ENCODE measurements at places on chromosomes 7 and 10.

GRCh38 chr10:93186653-93187052, 113.0 kb downstream of the CYP26A1 start:
- no peak for DNase-seq

GRCh38 chr10:128843972-128844371, 623.1 kb upstream of the MGMT start:
- no peak for DNase-seq

- no peak for DNase-seq
These were observed 253.7 kb downstream of the ARHGAP21 start for GRCh38 chr10:24469993-24470392.

- DNase-seq = no peak
These were observed 304.6 kb downstream of the PRPF18 start for GRCh38 chr10:13891128-13892000.

DNA sequence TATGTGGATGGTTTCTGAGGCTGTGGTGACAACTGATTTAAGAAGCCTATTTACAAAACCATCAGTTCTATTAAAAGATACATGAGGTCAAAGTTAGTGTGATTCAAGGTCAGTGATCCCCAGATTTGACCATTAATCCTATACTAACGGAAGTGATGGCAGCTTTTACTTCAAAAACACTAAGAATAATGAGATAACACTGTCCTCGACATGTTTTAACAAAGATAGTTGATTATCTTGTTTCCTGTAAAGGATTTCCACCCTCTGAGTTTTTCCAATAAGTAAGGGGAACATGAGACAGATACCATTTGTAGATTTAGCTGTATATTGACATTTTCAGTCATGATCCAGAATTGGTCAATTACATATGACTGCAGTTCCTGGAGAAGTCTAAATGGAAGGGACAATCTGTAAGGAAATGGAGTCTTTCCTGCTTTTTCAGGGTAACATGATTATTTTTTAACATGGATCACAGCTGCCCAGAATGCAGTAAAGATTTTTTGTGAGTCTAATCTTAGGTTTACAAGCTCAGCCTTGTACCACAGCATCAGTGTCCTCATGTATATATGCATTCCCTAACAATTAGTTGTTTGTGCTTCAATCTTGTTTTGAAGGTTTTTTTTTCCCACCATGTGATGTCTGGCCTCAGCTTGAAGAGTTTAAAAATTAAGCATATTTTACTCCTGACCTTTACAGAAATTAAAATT, 188.0 kb downstream of the PPP1R9A start:
- DNase-seq = no peak

GRCh38 chr7:91082852-91083495, 181.3 kb upstream of the FZD1 start:
- no peak for DNase-seq

GRCh38 chr7:137682596-137682995, 164.2 kb downstream of the DGKI start:
- DNase-seq = no peak

- DNase-seq = no peak
These were observed 63.3 kb upstream of the THSD7A start for GRCh38 chr7:11895337-11895736.

DNA sequence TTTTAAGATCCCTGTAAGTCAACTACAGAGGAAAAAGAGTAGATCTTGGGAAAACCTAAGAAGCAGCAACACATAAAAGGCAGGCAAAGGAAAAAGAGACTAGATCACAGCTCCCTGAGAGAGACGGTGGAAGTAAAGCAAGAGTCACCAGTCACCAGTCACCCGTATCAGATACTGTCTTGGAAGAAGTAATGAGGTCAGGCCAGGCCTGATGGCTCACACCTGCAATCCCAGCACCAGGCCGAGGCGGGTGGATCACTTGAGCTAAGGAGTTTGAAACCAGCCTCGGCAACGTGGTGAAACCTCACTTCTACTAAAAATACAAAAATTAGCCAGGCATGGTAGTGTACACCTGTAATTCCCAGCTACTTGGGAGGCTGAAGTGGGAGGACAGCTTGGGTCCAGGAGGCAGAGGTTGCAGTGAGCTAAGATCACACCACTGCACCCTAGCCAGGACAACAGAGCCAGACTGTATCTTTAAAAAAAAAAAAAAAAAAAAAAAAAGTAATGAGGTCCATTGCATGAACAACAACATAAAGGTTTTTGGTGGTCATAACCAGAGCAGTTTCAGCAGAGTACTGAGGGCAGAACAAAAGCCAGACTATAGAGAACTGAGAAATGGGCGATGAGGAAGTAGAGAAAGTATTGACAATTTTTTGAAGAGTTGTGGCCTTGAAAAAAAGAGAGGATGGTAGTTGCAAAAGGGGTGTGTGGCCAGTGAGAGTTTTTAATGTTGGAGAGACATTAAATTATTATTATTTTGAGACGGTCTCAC, 16.9 kb downstream of the ZNF713 start:
- peak; percentile 7 for DNase-seq

DNA sequence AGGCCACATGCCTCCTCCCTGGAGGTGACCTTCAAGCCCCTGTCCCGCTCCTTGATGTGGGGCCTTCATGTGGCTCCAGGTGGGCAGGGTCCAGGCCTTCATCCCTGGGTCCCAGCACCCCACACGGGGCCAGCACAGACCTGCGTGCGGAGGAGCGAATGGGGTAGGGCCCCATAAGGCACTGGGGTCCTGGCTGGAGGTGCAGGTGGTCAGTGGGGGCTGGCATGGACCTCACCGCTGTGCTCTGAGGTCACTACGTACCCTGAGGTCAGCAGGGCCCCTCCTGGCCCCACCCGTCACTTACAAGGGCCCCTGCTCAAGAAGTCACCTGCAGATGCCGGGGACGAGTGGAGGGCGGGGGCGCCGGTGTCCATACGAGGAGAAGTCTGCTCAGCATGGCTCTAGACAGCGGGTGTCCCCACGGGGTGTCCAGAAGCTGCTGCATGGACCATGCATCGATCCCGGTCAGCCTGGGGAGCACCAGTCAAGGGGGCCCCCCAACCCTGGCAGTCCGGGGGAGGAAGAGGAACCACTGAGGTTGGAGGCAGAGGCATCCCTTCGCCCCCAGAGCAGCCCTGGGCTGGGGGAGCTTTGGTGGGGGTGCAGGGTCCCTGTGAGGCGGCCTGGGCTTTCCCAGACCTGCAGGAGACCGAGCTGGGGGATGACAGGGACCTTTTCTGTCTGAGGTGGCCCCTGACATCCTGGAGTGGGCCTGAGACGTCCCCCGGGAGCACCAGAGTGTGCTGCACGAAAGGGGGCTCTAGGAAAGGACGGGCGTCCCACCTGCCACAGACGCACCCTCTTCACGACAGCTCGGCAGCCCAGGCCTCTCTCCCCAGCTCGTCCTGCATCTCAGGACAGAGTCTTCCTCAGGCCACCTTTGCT, 34.6 kb downstream of the UNCX start:
- DNase-seq = no peak

- DNase-seq = no peak
These were observed 5.2 kb upstream of the ACBD5 start for GRCh38 chr10:27245836-27246235.

- DNase-seq = no peak
These were observed 675.4 kb upstream of the FOXK1 start for GRCh38 chr7:4006687-4007086.

DNA sequence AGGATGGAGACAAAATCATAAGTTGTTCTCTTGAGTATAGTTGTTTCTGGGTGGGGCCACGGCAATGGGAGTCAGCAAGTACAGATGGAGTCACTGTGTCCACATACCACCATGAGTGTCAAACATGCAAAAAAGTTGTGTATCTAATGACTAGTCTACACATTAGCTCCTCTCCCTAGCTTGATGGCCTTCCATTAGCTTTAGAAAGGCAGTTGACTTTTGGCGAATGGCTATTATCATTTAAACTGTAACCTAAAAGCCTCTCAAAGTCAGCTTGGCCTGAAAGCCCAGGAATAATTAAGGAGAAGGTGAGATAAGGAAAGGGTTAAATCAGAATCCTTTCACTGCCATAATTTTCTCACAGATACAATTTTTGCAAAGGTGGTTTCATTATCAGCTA, 95.5 kb upstream of the MEOX2 start:
- DNase-seq = no peak

DNA sequence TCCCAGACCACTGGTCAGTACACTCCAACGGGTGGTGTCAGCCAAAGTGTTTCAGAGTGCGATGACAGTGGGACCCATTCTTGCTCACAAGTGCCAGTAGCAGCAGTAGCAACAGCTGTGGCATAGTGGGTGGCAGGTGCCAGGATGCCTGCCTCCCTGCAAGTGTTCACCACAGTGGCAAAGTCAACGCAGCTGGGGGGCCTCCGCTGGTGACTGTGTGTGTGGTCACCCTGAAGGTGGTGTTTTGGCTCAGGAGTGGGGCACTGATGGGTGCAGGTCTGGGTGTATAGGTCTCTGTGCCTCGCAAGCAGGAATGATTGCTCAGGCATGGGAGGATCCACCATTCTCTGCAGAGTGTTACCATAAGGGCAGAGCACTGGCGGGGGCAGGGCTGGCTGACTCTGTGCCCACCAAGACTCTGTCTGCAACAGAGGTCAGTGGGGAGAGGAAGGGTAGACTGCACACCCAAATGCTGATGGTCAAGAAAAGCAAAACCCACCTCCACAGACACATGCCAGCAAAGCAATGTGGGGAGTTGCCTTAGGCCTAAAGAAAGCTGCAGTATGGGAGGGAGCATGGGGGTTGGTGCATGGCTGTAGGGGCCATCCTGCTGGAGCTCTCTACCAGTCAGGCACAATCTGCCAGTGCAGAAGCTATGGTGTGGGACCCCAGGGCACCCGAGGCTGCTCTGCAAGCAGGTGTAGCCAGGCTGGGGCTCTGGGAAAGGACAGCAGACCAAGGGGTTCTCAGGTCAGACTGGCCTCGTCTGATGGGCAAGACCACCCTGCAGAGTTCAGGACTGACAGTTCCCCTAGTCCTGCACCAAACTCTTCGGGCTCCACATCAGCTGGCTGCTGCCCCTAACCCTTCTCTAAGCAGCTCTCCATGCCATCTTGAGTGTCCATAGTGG, 368.1 kb downstream of the CTNNA3 start:
- DNase-seq = no peak

DNA sequence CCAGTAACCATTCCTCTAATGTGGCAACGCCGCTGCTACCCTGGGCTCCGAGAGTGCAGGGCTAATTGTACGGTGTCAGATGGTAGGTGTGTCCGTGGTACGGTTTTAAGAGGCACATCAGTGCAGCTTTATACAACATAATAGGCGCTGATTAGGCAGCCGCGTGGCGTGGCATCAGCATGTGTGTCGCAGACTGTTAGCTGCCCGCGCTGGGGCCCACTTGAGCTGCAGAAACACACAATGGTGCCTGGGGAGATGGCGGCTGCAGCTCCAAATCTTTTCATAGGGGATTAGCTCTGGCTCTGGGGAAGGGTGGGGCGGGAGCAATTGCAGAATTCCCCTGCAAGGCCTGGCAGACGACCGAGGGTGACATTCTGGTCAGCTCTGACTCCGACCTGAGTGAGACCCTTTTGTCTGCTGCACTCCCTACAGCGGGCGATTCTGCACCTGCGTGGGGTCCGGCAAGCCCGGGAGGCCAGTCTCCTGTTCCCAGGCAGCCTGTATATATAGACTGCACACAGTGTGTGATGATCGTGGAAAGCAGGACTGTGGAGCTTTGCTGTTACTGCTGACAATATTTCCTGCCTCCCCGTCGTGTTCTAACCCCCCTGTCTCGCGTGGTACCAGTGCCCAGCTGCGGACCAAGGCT, 722.7 kb upstream of the CELF2 start:
- DNase-seq = no peak
